EL (cell line): ENCODE measurements at places on chromosomes 7 and 10.

DNA sequence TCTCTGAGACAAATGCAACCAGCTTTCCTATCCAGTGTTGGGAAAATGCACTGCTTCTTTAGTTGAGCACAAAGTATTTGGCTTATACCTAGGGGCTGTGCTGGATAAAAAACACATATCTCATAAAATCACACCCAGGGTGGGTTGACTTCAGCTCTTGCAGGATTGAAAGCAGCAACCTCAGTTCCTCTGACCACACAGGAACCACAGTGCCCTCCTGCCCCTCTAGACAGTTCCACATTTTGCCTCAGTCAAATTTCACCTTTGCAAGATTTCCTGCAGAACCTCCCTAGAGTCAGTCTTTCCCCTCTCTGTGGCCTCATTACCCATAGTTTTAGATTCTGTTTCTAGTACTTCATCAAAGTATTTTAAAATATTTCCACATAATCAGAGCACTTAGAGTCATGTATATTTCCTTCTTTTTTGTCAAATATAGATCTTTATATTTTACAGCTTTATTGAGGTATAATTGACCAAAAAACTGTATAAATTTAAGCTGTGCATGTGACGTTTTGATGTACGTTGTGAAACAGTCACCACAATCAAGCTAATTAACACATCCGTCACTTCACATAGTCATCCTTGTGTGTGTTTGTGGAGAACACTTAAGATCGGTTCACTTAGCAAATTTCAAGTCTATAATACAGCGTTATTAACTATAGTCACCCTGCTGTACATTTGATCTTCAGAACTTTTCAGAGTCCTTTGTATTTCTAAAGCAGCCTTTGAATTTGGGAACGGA, 37.0 kb upstream of the EGR2 start:
- no peak for DNase-seq

DNA sequence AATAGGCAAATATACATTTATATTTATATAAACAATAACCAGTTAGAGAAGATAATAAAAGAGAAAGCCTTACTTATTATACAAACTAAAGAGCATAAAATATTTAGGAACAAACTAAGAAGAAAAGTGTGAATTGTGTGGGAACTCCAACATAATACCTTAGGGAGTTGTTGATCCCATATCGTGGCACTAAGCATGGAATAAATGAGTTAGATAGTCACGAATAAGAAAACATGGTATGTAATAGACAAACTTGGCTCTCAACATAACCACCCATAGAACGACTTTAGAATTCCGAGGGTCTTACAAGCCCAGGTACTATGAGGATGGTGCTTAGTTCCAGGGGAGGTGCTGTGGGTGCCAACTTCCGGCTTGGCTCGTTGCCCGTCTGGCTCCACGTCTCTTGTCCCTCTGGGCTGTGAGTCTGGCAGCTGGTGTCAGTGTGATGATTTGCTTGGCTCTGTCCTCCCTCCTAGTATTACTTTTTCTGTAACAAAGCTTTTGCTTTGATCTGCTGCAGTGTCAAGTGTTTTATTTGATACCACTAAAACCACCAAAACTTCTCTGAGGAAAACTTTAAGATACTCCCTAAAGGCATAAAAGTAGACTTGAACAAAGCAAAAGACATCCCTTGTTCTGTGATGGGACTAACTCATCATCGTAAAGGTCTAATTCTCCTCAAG, 9.5 kb upstream of the RBM20 start:
- no peak for DNase-seq

DNA sequence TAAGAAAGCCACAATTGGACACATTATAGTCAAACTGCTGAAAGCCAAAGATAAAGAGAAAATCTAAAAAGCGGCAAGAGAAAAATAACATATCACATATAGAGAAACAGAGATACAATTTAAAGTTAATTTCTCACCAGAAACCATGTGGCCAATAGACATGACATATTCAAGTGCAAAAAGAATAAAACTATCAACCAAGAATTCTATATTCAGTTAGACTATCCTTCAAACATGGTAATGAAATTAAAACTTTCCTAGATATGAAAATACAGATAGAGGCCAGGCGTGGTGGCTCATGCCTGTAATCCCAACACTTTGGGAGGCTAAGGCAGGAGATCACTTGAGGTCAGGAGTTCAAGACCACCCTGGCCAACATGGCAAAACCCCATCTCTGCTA, 129.1 kb upstream of the RNF32 start:
- no peak for DNase-seq

- no peak for DNase-seq
These were observed 166.2 kb downstream of the RAPGEF5 start for GRCh38 chr7:22190736-22191135.

DNA sequence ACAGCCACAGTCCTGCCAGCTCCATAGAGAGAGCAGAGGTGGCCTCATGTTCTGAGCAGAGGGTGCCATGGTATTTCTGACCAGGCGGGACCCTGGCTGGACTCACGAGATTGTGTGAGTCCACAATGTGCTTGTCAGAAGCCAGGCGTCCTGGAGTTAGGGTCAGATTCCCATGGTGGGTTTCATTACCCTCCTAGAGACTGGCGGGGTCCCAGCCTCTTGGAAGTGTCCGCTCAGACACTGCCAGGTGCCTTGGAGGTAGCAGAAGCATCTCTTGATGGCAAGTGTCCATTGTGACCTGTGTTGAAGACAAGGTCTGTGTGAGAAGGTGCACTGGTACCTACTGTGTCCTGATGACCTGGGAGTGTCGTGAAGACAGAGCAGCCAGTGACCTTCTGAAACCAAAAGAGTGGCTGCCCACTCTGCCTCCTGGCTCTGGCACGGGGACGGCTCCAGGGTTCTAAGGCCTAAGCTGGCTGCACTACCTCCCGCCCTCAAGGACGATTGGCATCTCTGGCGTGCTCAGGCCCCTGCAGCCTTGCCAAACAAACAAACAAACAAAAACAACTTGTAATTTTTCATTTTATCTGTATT, 56.8 kb downstream of the MGMT start:
- no peak for DNase-seq

DNA sequence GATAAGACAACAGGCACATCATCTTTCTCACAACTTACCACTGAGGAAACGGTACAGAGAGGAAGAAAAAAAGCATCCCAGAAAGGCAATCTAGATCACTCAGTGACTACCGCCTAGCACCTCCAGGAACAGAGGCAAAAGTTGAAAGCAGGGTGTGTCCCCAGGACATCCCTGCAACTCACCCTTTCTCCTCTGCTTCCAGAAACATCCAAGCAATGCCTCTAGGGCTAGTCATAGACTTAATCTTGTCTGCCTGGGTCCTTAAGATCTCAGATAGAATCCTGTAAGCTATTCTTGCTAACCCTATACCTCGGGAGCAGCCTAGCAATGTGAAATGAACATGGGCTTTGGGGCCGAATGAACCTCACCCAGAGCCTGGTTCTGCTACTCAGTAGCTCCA, 18.8 kb upstream of the PDCD4 start:
- no peak for DNase-seq

DNA sequence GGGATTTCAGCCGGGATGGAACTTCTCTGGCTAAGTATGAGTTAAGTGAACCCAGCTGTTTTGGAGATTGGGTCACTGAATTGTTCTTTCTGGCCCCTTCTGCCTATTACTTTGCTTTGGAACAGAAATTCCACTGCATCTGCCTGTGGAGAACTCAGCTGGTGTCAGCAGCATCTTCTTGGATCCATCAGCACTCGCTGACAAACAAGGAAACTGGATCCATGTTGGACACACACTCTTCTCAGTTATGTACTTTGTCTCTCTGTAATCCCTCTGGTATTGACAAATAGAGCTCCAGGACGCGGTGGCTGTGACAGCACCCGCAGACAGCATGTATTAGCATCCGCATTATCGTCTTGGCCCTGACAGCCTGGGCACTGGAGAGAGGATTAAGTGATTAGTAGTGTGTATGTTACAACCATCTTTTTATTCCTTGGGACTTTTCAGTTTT, 73.0 kb upstream of the BMPER start:
- no peak for DNase-seq

DNA sequence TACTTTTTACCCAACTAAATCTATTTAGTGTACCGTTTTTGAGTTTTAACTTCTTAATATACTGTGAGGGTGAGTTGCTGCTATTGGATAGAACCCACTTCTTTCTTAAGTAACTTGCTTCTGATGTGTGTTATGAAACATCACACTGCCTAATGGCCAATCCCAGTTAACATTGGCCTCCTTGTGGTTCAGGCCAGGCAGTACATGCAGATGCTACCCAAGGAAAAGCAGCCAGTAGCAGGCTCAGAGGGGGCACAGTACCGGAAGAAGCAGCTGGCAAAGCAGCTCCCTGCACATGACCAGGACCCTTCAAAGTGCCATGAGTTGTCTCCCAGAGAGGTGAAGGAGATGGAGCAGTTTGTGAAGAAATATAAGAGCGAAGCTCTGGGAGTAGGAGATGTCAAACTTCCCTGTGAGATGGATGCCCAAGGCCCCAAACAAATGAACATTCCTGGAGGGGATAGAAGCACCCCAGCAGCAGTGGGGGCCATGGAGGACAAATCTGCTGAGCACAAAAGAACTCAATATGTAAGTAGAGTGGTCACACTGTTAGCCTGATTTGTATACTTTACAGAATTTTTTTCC, 39.7 kb downstream of the TES start:
- DNase-seq: peak; percentile 46

DNA sequence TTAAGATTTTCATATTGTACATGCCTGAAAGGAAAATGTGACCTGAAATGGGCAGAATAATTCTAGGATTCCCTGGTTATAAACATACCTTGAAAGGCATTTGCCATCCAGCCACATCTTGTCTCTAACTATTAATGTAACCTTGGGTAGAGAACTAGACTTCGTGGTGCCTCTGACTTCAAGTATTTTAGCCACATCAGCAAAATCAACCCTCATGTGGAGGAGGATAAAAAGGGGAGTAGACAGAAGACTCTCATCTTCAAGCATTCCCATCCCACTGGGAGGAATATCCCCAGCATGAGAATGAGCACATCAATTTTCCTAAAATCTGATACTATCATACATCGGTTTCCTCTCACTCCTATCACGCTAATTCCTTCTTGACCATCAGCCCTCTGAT, 164.7 kb upstream of the NOBOX start:
- no peak for DNase-seq

DNA sequence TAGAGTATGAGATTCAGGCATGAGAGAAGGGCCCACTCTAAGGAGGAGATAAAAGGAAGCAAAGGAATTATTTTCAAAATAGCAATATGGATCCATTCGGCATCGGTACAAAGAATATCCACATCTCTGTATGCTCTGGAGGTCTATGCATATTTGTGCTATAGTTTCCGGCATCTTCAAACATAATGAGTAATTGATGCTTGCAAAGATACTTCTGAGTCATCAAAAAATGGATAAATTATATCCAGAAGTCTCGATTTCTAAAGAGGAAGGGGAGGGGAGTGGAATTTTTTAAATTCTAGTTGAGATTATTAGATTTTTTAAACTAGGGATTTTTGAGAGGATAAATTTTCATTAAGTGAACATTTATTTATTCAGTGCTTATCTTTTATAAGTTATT, 72.9 kb upstream of the KIAA1217 start:
- DNase-seq: no peak

DNA sequence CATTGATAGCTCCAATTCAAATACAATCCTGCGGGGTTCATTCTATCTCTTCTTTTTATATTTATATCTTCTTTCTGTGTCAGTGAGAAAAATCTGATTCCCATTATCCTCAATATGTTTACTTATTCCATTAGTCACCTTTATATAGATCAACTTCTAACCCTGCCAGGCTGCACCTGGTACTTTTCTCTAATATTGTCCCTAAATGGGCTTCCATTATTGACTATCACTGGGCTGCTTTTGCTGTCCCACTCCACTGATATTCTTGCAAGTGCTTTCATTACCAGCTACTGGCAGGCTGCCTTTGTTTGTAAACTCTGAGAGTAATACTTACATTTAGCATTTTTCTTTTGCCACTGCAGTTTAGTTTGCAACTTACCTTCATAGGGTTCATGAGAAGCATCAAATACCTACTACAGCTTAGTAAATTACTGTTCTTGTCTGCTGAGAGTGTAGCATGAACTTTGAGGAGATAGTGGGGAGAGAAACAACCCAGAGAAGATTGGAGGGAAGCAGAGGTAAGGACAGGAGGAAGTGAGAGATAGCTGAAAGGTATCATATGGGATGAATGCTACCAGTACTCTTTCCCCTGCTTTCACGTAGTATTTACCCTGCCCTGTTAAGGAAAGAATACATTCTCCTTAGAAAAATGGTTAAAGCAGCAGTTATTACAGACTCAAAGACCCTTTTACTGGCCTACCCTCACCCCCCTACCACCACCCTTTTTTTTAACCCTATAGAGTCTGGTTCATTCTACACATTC, 119.1 kb downstream of the PHTF2 start:
- DNase-seq: no peak
